RWPE1 (cell line): ENCODE measurements at places on chromosomes 13 and 19.

DNA sequence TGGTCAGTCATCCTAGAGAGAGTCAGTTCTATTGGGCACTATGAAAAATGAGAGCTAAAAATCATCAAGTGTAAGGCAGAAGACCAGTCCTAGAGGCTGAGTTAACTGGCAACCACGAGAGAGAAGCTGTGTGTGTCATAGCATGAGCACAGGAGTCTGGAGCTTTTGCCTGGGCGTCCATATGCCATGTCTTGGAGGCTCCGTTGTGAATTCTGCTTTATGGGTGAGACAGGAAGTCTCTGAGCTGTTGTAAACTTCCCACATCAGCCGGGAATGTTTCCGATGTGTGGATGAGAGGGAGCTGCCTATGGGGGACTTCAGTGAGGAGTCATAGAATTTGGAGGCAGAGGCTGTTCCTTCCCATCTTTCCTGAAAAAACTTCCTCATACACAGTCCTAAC lies 120.0 kb downstream of the ITGBL1 start:
- DNase-seq, result no peak

DNA sequence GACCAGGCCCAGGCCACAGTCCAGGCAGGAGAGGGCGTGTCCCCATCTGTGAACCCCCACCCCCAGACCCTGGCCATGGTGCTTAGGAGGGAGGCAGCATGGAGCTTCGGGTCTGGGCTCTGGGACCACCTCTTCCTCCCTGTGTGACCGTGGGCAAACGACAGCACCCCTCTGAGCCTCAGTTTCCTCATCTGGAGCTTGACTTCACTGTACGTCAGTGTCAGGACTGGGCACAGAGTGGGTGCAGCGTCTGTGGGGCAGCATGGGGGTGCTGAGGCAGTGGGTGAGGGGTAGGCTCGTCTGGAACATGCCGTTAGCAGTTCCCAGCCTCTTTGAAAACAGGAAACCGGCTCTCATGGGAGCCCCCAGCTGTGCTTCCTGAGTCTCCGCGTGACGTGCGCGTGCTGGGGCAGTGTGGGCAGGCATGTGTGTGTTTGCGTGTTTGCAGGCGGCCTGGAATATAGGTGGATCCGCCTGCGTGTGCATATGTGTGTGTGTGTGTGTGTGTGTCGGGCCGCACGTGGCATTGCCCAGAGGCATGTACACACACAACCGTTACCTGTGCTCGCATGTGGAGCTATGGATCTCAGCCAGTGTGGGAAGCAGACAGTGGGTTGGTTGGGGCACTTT lies 15.8 kb downstream of the ARRDC2 start:
- no peak for DNase-seq

DNA sequence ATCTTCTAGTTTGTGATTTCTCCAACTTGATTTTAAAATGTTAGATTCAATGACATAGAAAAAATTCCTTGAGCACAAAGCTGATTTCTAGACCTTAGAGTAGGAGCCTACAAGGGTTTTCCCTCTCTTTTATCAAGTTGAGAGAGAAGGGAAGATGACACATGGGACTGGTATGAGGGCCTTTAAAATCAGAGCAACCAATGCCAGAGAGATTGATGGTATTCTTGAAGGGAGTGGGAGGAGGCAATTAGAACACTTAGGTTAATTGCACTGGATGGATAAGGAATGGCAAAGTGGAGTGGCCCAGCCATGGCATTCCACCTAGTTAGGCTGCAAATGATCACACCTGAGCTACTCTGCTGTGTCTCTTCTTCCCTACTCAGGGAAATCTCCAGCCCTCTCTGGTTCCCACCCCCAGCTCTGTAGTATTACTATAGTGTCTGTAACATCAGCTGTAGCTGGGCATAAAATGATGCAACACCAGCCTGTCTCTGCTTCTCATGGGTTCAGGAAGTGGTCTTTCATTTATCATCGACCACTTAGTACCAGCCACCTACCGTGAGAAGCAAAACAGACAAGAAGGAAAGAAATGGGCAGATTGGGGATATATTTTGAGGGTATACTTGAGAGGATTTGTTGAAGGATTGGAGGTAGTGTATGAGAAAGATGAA lies 333.6 kb downstream of the DLEU7 start:
- peak; percentile 20 for DNase-seq

DNA sequence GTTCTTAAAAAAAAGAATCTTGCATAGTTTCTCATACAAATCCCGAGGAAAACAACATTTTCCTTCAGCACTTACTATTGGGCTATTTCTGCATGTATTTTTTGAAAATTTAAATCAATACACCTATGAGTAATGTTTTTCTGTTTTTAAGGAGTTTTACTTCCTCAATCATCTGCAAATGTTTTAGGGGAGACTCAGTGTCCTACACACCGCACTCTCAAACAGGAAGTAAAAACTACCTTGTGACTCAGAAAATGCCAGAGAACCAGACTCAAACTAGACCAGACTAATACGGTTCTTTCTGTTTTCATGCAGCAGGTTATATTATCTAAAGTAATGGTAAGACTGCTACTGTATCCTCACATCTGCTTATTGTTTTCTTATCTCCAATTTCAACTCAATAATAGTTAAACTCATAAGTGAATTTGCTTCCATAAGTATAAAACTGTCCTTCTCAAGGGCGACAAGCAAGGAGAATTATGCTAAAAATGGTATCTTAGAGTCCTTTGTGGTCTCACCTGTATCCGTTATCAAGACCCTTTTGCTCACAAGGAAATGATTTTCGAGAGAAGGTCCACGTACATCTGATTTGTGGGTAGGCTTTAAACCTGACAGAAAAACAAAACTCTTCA lies 52.5 kb downstream of the FLT3 start:
- DNase-seq, result peak; percentile 23

- no peak for DNase-seq
Measured at GRCh38 chr13:21748166-21748565, 77.3 kb downstream of the FGF9 start.
